CD4-positive, alpha-beta T cell treated with Interleukin-4 for 4 hours (primary cell): ENCODE measurements at places on chromosomes 16 and 17.

DNA sequence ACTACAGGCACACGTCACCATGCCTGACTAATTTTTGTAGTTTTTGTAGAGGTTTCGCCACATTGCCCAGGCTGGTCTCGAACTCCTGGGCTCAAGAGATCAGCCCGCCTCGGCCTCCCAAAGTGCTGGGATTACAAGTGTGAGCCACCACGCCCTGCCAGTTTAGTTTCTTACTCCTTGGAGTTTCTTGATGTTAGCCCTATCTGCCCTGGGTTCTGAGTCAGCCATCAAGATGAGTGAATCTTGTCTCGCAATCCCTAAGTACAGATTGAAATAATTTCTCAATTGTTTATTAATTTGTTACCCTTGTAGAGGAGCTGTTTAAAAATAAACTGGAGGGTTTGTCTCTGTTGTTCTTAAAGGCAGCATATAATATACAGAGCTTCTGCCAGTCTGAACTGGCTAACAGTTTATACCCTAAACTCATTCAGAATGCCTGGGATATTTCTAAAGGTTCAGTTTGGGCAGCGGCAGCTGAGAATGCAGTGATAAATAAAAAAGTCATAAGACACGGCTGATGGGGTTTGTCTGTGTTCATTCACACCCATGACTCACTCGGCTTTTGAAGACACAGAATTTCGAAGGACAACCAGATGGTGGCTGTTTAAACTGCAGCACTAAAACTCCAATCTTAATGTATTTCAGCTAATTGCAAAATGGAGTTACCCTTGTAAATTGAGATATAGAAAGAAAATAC is 39.6 kb downstream of the GPRC5B start:
- DNase-seq, result no peak

GRCh38 chr17:43860077-43860725 is 13.2 kb downstream of the CD300LG start:
- DNase-seq, result no peak

GRCh38 chr17:42476411-42476810 is 17.7 kb downstream of the ATP6V0A1 start:
- no peak for DNase-seq

GRCh38 chr16:17776465-17776864 is 305.7 kb upstream of the XYLT1 start:
- no peak for DNase-seq

DNA sequence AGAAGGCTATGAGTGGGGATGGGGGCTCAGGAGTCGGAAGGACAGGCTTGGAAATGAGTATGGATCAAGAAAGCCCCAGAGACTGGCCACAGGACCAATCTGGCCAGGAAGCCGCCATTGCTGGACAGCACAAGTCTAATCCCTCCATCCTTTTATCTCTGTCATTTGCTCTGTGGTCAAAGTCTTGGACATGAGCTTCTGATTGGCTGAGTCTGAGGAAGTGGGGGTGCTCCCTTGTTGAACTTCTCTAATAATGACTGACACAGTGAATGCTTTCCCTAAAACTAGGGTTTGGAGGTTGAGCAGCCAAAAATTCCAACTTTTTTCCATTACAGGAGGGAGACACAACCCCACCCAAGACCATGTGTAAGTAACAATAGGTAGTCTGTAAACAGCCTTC is 97.4 kb downstream of the MARF1 start:
- no peak for DNase-seq

DNA sequence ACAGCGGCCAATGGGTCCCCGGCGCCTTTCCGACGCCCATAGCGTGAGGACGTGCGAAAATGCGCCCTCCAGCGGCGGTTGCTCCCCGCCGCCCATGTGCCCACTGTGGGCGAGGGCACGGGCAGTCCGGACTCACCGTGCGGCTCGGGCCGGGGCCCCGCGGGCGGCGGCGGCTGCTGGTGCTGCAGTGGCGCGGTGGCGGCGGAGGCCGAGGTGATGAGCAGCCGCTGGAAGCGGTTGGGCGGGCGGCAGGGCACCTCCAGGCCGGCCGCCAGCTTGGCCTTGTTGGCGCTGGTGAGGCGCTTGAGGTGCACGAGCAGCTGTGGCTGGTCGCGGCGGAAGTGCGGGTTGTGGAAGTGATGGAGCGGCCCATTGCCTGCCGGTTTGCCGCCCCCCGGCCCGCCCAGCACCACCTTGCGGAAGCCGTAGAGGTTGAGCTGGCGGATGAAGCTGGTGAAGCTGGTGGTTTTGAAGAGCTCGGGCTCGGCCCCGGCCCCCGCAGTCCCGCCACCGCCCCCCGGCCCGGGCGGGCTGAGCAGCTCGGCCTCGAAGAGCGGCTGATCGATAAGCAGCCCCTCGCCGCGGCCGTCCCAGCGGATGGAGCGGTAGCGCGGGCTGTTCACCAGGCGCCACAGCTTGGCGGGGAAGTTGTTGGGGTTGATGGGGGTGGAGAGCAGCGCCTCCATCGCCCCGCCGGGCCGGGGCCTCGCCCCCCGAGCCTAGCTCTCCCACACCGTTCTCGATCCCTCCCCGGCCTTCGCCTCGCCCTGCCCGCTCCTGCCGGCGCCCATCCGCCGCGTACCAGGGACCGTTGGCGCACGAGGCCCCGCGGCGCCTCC is at the start of gene HSF5:
Gene HSF5 (minus strand): TSS at position 820 of the 839 bp plus-strand sequence. CDS start 134 bp downstream, at position 686.
- DNase-seq, result peak; percentile 78

- DNase-seq, result no peak
Measured at GRCh38 chr16:54477714-54478113, 191.1 kb upstream of the IRX3 start.

- no peak for DNase-seq
Measured at GRCh38 chr17:75779987-75780889, 4.4 kb upstream of the UNK start.

DNA sequence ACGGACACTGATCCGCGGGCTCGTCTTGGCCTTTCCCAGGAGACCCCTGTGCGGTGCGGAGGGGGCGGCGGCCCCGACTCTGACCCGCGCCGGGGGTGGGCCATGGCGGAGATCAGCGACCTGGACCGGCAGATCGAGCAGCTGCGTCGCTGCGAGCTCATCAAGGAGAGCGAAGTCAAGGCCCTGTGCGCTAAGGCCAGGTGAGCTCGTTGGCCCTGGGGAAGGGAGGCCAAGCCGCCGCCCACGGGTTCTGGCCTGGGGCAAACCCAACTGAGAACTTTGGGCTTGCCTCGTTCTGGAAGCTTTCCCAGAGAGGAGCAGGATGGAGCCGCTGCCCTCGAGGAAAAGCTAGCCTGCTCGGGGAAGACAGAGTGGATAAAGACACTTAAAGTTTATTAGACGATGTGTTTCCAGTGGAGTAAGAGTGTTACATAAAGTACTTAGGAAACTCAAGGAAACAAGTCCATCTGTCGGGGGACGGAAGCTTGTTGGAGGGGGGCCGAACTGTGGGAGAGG is 540 bp downstream of the PPP4C start:
- DNase-seq, result no peak

- no peak for DNase-seq
Measured at GRCh38 chr17:46887717-46888116, 35.2 kb upstream of the GOSR2 start.

GRCh38 chr17:73865831-73866230 is 221.6 kb upstream of the SDK2 start:
- DNase-seq, result no peak

DNA sequence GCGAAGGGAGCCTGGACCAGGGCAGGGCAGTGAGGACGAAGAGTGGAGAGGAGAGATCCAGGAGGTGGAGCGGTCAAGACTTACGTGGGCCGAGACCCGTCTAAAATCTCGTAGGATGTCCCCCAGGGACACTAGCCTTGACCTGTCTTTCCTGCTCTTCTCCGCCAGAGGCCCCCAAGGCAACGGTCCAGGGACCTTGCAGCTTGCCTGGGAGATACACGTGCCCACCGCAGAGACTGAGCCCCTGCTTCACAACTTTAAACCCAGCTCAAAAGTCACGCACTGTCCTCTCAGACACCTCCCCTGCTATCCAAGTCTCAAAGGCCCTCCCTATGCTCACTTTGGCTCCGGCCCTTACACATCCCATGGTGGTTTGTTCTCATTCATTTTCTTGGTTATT is 9.4 kb downstream of the TIGD7 start:
- DNase-seq, result no peak
